ENCODE measurements at places on chromosomes 11 and 22.
A peak's percentile ranks its signal among the peaks of the same experiment; 100 is the strongest.

DNA sequence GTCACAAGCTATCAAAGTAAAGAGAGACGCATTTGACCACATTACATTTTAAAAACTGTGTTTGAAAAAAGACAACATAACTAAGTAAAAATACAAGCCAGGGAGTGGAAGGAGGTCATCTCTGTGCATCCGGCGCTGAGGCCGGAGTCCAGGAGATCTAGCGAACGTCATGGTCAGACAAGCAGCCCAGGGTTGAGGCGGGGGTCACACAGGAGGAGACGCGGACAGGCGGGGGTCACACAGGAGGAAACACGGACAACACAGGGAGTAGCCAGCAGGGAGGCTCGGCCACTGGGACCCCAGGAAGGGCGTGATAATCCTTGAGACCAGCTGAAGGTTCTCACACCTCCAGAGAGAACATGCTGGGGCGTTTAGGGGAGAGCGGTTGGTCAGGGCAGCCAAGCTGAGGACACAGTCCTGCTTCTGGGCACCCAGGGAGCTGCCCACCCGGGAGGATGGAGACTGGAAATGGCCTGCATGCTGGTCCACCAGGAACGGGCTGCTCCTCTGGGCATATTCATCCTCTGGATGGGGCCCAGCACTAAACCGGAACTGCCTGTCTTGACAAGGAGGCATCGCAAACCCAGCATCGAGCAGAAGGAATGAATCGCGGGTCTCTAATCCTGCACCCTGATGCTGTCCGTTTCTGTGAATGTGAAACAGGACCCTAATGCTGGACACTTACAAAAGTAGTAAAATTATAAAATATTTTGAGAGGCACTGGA lies 40.9 kb upstream of the MUC5AC start:
- no peak for DNase-seq

DNA sequence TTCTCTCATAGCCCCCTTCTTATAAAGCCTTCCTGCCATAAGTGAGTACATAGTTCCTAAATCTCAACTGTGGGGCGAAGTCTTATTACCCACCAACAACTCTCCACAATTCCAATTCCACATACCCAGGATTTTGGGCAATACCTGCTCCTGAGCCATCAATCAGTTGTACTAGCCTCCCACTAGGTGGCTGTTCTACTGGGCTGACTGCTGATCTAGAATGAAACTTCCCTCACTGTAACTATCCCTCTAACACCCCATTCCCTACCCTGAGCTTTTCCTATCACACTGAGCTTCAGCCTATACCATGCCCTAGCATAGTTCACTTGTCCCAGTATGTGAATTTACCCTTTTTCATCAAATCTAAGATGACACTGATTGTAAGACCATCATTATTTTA lies 52.5 kb downstream of the RRAS2 start:
- no peak for DNase-seq

DNA sequence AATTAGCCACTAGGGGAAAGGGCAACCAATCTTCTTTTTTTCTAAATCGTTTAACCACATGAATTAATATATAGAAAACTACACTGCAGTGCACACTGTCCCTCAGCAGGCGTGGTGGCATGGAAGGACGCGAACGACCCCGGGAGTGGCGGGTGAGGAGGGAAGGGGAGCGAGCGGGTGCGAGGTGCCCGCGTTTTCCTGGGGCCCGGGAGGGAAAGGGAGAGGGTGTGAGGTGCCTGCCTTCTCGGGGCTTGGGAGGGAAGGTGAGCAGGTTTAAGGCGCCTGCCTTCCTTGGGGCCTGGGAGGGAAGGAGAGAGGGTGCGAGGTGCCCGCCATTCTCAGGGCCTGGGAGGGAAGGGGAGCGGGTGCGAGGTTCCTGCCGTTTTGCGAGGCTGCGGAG lies 765 bp downstream of the GAB4 start:
- DNase-seq: no peak

DNA sequence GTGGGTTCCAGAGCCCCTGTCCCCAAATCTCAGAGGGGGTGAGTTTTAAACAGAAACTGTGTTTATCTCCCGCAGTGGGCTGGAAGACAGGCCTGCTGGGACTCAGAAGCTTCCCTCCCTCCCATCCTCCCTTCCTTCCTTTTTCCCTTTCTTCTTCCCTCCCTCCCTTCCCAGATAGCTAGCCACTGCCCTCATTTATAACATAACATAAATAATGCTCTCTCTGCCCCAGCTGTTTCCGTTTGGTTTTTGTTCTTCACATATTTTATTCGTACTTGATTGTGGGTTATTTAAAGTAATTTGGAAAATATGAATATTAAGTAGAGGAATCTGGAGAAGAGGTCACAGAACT lies 140.9 kb downstream of the TEAD1 start:
- DNase-seq: no peak

DNA sequence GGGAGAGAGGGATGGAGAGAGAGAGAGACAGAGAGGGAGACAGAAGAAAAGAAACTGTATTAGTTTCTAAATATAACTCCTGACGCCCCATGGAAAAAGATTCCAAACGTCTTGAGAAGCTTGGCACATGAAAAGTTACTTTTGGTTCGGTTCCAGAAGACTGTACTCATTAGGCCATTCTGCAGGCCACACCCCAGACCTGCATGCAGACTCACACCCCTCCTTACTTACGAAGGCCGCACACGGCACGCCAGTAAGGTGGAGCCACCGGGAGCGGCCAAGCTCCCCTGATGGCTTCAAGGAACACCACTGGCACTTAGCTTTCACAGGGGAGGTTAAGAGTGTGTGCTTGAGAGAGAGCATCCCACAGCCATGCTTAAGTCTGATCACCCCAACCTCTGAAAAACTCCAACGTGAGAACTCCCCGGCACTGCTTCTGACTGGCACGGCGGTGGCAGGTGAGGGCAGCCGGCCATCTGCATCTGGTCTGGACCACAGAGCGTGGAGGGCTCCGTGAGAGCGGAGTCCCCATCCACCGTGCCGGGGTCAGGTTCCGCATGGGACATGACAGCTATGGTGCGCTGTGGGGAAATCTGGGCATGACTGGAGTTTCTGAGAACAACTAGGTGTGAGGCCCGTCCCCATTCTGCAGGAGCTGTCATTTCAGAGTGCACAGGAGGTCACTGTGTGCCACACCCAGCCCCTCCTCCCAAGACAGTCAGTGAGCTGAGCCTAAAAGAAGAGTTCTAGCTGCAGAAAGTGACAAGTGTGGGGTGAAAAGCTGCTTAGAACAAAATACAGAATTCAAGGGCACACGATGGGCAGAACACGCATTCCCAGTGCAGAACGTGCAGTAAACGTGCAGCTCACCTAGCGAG lies 62.4 kb downstream of the MYH9 start:
- DNase-seq: no peak

DNA sequence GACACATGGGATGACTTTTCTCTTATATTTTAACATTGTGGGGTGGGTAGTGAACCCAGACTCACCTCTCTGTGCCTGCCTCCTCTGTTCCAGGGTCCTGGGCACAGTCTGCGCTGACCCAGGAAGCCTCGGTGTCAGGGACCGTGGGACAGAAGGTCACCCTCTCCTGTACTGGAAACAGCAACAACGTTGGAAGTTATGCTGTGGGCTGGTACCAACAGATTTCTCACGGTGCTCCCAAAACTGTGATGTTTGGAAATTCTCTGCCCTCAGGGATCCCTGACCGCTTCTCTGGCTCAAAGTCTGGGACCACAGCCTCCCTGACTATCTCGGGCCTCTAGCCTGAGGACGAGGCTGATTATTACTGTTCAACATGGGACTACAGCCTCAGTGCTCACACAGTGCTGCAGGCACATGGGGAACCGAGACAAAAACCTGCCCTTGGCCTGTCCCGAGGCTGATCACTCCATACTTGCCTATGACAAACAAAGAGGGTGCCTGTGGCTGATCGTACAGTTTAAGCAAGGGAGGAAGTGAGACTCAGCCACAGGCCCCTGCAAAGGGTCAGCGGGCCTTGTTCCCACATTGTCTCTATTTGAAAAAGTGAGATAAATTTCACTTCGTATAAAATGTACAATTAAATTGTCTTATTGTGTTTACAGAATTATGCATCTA lies 43.7 kb upstream of the TOP3B start:
- no peak for DNase-seq

DNA sequence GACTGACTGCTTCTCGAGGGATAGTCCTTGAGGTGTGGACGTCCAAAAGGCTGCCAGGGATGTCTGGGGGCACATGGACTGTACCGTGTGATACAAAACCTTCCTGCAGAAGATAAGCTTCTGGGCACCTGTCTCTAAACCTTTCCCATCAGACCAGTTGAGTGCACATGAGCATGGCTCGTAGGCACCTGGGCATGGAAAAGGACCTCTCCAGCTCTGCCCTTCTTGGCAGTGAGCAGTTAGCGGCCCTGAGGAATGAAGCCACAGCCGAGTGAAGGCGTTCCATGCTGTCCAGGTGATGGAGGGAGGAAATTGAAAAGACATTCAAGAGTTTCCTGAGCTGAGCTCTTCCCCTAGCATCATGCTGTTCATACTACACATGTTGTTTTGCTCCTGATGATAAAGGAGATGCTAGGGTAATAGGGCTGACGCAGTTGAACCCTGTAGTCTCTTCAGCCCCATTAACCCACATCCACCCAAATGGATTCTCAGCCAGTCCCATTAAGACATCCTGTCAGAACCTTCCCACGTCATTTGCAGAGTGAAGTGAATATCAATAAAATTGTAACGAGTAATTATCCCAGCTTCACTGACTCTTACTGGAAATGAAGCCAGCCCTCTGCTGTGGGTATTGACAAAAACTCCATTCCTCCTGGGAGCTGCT lies 138.6 kb downstream of the KIRREL3 start:
- no peak for DNase-seq

DNA sequence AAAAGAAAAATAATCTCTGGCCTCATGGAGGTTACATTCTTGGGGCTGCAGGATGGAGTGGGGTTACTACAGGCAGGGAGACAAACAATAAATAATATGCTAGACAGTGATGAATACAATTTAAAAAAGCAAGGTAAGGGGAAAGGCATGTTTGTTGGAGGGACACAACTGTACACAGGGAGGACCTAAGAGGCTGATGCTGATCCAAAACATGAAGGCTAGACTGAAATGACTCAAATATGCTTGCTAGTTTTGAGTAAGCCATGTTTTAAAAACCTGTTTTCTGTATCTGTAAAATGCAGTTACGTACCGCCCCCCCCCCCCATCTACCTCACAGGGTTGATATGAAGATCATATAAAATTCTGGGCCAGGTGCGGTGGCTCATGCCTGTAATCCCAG lies 44.0 kb downstream of the EIF4ENIF1 start:
- no peak for DNase-seq

DNA sequence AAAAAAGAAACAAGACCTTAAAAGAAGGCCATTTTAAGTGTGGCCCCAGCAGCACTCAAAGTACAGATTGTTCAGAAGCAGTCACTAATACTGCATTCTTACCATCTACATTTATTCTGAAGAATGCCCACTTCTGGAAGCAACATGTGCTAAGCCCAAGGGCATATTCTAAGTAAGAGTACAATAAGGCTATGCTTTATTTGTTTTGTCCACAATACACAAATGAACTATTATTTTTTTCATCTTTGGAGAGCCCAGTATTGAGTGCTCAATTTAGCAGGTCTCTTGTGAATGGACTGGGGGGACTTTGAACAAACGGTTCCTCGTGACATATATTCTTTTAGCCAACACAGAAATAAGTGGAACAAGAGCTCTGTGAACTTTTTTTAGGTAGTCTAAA lies 191.4 kb upstream of the CHORDC1 start:
- no peak for DNase-seq

- no peak for DNase-seq
These were observed 451.5 kb upstream of the FAT3 start for GRCh38 chr11:91773090-91773489.

DNA sequence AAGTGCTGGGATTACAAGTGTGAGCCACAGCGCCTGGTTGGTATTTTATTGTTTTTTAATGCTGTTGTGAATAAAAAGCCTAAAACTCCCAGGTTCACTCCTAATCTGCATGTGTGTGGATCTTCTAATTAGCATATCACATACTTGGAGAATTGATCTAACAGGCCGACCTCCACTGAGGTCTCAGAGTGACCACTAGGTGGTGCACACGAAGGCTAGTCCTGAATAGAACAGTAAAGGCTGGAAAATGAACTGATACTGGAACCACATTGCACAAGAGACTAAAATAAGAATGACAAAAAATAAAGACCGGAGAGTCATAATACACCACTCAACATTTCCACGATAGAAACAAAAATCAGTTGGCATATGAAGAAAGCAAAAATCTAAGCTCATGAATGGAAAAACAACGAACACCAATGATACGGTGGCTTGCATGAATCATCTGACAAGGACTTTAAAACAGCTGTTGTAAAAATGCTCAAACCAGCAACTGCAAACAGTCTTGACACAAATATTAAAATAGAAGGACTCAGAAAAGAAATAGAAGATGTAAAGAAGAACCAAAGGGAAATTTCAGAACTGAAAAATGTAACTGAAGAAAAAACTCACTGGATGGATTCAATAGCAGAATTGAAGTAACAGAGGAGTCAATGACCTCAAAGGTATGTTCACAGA lies 19.2 kb downstream of the PIM3 start:
- DNase-seq: peak; percentile 81

DNA sequence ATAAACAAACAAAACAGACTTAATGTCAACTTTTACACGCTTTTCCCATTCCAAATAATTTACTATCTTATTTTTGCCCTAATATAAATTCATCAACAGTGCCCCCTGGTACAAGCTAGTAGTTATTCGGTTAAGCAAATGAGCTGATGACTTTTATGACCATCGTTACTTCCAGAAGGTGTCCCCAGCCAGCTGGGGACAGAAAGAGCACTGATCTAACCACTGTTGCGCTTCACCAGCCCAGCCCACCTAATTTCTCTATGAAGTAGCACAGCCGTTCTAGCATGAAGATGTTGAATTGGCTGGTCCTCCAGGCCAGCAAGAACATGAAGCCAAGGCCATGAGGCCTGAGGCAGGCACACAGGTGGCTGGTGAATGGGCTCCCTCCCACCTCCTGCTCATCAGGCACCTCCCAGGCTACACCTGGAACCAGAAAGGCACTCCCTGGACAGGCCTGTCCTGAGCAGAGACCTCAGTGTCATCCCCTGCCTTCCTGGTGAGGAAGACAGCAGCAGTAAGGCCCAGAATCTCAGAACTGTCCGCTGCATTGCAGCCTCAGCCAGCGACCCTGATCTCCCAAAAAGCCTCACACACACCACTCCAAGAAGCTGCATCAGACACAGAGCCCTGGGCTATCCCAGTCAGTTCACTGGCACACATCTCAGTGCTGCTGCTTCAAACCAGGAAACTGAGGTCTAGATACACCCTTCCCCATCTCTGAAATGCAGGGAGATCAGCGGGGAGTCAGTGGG lies 12.9 kb downstream of the GNB1L start:
- no peak for DNase-seq

DNA sequence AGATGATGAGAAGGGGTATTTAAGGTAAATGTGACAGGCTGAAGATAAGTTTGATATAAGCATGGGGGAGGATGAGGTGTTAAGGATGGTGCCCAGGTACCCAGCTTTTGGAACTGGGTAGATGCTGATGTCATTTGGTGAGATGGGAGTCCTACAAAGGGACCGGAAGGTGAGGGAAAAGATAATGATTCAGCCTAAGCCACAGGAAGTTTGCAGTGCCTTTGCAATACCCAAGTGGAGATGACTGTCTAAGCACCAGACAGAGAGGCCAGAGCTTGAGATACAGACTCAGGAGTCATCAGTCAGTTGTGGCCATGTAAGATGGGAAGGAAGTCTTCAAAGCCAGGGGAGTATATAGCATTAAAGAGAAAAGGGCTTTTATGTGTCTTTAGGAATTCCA lies 30.0 kb upstream of the SMCO4 start:
- DNase-seq: no peak
